ENCODE measurements at places on chromosomes 2 and 18.

DNA sequence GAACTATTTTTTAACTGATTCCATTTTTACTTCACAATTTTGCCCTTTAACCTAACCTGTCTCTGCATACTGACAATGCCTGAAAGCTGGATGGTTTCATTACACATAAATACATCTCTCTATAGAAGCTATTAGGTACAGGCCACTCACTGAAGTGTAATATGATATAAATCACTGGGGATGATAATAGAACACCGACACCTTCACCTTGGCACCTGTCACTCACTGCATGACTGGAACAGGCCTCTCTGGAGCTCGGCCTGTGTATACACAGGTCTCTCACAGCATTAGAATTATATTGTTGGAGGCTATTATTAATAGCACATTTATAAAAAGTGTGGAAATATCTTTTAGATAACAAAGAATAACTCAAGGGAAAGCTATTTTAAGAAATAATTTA, 138.2 kb downstream of the TMEM131 start:
- no peak for DNase-seq

GRCh38 chr18:34970106-34970505, 71.1 kb upstream of the MAPRE2 start:
- DNase-seq: no peak

GRCh38 chr2:164363646-164364045, 257.6 kb downstream of the GRB14 start:
- DNase-seq: no peak

DNA sequence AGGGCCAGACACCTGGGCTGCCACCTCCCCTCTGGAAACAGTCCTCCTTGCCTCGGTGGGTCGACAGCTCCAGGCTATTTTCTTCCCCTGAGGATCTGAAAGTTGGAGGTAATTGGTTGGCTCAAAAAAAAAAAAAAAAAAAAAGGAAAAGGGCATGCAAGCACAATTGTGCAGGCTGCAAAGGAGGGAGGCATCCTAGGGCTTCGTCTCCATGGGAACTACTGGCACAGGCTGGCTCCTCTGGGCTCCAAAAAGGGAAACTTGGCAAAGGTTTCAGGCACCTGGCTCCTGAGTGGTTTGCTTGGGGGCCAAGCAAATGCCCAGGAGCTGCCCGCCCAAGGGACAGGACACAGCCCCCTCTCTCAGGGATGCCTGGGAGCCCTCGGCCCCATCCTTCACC, 1.1 kb upstream of the KCNIP3 start:
- DNase-seq: no peak

DNA sequence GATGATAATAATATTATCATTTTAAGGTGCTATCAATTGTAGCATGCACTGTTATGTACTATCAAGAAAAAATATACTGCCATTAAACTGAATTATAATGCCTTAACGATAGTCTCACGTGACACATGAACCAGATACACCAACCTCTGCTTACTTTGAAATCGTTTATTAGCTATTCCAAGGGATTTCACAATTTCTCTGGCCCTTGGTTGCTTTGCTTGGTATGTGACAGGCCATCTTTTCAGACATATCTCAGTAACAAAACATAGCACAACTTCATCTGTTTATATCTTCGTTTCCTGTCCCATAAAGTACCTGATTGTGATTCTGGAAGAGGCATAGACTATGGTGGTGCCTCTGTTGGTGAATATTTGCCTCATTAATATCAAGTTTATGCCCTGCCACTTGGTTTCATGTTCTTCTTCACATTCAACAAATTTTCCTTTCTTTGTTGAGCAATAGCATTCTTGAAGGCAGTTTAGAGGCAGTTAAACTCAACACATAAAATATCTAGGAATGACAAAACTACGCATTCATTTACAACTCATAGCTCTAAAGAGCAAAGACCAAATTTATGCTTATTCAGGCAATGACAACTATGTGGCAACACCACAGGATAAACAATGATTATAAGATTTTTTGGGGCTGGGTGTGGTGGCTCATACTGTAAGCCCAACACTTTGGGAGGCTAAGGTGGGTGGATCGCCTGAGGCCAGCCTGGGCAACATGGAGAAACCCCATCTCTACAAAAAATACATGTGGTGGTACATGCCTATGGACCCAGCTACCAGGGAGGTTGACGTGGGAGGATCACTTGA, 84.3 kb downstream of the MCFD2 start:
- no peak for DNase-seq

DNA sequence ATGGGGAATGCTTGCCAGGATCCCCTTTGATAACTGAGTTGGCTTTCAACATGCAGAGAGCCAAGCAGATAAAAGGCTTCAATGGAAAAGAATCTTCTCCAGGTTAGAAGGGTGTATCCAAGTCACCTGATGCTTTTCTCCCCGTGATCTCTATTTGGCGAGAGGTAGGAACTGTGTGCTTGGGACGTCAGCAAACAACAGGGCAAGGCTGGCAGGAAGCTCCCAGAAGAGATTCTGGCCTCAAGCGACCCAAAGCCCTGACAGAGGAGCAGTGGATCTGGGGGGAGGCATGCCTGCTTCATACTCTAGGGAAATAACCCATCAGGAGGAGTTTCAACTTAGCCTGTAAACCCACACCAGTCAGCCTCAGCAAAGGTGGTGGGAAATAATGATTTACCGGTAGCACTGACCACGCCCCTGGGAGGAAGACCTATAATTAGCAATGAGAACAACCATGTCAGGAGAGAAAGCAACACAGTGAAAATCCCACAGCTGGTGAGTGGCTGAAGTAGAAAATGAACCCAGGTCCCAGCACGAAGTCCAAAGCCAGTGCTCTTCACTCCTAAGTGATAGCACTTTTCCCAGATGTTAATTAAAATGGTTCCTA, 76.3 kb upstream of the SEC11C start:
- DNase-seq: no peak

DNA sequence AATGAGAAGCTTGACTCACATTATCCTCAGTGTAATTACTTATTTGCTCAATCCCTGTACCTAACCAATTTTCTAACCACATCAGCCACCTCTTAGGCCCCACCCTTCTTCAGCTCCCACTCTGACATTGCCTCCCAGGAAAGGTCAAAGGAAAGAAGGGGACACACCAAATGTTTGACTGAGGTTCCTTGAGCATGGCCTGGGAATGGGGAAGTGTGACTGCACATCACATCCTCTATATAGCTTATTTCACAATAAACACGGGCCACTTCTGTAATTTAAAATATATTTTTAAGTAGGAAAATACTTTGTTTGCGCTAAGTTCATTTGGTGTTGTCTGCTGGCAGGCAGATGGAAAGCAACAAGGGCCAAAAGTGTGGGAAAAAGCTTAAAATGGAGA, 3.0 kb upstream of the FIGLA start:
- no peak for DNase-seq

- DNase-seq: no peak
Observed at GRCh38 chr2:237864940-237865622, 5.7 kb downstream of the RAMP1 start.

GRCh38 chr2:34159901-34160300, 560.8 kb upstream of the FAM98A start:
- DNase-seq: no peak

- DNase-seq: no peak
Observed at GRCh38 chr2:23828256-23828980, 98.5 kb downstream of the ATAD2B start.

DNA sequence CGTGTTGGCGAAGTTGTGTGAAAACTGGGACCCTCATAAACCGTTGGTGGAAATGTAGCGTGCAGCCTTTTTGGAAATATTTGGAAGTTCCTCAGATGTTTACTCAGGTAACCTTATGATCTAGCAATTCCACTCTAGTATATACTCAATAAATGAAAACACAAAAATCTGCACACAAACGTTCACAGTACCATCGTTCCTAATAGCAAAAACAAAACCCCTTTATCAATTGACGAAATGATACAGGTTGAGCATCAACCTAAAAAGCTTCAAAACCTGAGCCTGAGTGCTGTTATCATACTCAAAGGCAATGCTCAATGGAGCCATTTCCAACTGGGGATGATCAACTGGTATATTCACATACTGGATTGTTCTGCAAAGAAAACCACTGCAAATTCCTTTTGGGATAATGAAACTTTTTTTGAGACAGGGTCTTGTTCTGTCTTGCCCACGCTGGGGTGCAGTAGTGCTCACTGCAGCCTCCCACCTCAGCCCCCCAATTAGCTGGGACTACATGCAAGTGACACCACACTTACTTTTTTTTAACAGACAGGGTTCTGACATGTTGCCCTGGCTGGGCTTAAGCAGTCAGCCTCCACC, 777 bp upstream of the C18orf32 start:
- peak; percentile 35 for DNase-seq
